K562 (cell line): ENCODE measurements at places on chromosomes 6 and 20. TPM values are rescaled to one million over a fixed set of nuclear protein-coding genes. Genes with fewer than 3 reads are reported as not detected.

The PRR3 gene
- total RNA-seq, result 28.8 and 31.4 TPM in 2 replicates

The HSPA1L gene
- total RNA-seq, result 1.0 and 1.1 TPM in 2 replicates

The TBX18 gene
- 28.0 and 32.9 TPM in 2 replicates for total RNA-seq

The MUC22 gene
- not detected in 2 replicates for total RNA-seq

The SPDEF gene
- total RNA-seq, result 0.11 and 0.16 TPM in 2 replicates

The DBNDD2 gene
- 36.9 and 43.4 TPM in 2 replicates for total RNA-seq

The MYB gene
- total RNA-seq, result 140 and 142 TPM in 2 replicates

The RIPOR3 gene
- total RNA-seq, result 43.3 and 46.1 TPM in 2 replicates

The CAGE1 gene
- 0.11 and 0.33 TPM in 2 replicates for total RNA-seq

The GSTA2 gene
- total RNA-seq, result not detected in 2 replicates

The GMPR gene
- 64.1 and 73.7 TPM in 2 replicates for total RNA-seq

The PREX1 gene
- total RNA-seq, result 9.0 and 10.4 TPM in 2 replicates

The PXDC1 gene
- 0.20 and 0.33 TPM in 2 replicates for total RNA-seq

The PPP2R5D gene
- 45.3 and 45.5 TPM in 2 replicates for total RNA-seq

The C20orf202 gene
- 0.11 TPM in 1 of 2 replicates, not detected in the other for total RNA-seq

The CPNE5 gene
- 0.47 and 0.49 TPM in 2 replicates for total RNA-seq

The KCNK5 gene
- total RNA-seq, result 41.6 and 45.8 TPM in 2 replicates

The MCHR2 gene
- total RNA-seq, result not detected in 2 replicates

The GNMT gene
- 0.18 and 0.29 TPM in 2 replicates for total RNA-seq

The MROH8 gene
- 0.78 and 0.85 TPM in 2 replicates for total RNA-seq

The PTGIS gene
- 0.16 TPM in 1 of 2 replicates, not detected in the other for total RNA-seq

The KCNQ5 gene
- total RNA-seq, result 5.0 and 5.7 TPM in 2 replicates

The PRR18 gene
- total RNA-seq, result not detected in 2 replicates

The RSPH3 gene
- total RNA-seq, result 2.6 and 2.9 TPM in 2 replicates

The TP53TG5 gene
- 0.20 TPM in 1 of 2 replicates, not detected in the other for total RNA-seq
